ENCODE measurements at places on chromosomes 13 and 19.

- DNase-seq = peak; percentile 93
Measured at GRCh38 chr13:114004420-114005205, 30.7 kb upstream of the C13orf46 start.

GRCh38 chr13:104057861-104058260, 991.6 kb upstream of the SLC10A2 start:
- DNase-seq = no peak

DNA sequence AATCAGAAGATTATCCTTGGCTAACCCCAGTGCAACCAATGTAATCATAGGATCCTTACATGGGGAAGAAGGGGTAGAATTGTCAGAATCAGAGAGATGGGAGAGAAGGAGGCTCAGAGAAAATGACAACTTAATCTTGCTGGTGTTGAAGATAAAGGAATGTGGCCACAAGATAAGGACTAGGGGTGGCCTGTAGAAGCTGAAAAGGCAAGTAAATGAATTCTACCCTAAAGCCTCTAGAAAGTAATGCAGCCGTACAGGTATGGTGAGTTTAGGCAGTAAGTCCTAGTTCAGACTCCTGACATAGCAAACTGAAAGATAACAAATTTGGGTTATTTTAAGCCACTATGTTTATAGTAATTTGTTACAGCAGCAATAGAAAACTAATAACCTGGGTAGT, 718.5 kb downstream of the SLITRK6 start:
- DNase-seq = no peak

DNA sequence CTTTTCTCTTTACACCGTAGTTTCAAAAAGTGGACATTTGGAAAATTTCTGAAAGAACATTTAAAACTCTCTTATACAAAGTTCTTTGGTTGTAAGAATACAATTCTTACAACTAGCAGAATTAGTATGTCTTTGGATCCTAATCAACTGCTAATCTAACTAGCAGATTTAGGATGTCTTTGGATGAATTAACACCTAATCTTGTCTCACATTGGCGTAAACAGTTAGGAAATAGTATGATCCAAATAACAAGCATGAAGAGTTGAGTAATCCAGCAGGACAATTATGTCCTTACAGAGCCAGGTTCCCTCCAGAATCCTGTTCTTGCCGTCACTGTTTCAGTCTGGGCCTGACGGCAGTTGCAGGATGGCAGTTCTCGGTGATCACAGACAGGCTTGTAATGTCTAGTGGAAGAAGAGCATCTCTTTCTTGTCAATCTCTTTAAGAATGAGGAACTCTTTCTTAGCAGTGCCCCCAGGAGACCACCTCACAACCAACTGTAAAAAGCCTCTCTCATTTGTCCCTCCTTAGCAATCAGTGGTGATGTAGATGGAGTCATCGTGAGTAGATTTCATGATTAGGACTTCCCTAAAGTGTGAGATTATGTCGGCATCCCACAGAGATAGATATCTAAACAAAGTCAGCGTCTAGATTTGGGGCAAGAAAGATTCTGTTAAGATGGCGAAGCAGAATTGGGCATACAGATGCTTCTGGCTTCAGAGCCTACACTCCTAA, 5.7 kb upstream of the TNFSF13B start:
- DNase-seq = no peak

DNA sequence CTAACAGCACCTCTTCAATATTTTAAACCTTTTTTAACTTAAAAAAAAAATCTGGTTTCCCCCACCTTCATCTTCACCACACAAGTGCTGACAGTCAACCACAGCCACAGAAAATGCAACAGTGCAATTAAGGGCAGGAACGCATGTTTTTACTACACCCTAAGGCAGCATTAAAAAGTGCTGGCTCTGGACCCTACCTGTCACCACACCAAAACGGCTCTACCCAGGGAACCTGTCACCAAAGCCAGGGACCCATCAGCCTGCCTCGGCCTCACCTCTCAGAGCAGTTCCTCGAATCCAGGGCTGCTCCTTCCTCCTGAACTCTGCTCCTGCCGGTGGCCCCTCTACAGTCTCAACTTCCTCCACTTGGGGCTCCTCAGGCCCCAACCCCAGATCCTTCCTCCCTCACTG, 22.5 kb upstream of the SLC35E1 start:
- DNase-seq = no peak

GRCh38 chr19:18262917-18263316, 11.3 kb downstream of the IQCN start:
- no peak for DNase-seq

Measured in pulmonary artery endothelial cell (primary cell).